ENCODE measurements at places on chromosomes 2 and 18. TPM values are rescaled to one million over a fixed set of nuclear protein-coding genes. Genes with fewer than 3 reads are reported as not detected.

GRCh38 chr2:135818937-135819610 is 17.9 kb downstream of the LCT start:
- DNase-seq = no peak

- DNase-seq = peak; percentile 22
These were observed 64.2 kb upstream of the GREB1L start for GRCh38 chr18:21177822-21178221.

GRCh38 chr2:229126066-229126465 is 145.0 kb downstream of the PID1 start:
- no peak for DNase-seq

Gene CHST10
- total RNA-seq = 18.0 TPM

Measured in hematopoietic multipotent progenitor cell (in vitro differentiated cells).